ENCODE measurements at places on chromosomes 6 and 20. TPM values are rescaled to one million over a fixed set of nuclear protein-coding genes. Genes with fewer than 3 reads are reported as not detected.

GRCh38 chr6:147161974-147162495 lies 42.2 kb upstream of the STXBP5 start:
- no peak for DNase-seq

DNA sequence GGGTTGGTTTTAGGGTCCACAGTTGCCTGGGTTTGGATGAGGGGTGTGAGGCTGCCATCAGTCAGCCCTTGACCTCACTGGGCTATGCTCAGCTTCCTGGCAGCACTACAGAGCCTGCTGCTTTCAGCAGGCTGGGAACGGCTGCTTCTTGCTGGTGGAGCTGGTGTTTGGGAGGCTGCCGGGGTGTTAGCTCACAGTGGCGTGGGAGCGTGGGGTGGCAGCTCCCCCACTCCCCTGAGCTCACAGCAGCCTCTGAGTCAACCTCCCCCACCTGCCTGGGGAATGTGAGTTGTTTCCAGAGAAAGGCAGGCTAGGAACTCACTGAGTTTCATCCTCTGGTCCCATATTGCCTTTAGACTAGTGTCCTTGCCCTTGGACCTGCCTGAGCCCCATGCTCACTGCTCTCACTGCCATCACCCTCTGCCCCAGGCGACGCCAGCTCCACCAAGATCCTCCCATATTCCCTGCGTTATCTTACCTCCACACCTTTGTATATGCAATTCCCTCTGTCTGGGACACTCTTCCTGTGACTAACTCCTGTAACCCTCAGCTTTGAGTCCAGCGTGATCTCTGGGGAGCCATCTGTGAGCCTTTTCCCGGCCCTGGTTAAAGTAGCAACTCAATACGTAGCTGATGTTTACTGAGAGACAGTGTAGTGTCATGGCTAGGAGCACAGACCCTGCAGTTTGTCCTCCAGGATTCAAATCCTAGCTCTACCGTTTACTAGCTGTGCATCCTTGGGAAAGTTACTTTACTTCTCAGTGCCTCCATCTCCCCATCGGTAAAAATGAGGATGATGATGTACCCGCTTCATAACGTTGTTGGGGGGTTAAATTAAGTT lies 34.8 kb downstream of the PPP1R16B start:
- DNase-seq = no peak

DNA sequence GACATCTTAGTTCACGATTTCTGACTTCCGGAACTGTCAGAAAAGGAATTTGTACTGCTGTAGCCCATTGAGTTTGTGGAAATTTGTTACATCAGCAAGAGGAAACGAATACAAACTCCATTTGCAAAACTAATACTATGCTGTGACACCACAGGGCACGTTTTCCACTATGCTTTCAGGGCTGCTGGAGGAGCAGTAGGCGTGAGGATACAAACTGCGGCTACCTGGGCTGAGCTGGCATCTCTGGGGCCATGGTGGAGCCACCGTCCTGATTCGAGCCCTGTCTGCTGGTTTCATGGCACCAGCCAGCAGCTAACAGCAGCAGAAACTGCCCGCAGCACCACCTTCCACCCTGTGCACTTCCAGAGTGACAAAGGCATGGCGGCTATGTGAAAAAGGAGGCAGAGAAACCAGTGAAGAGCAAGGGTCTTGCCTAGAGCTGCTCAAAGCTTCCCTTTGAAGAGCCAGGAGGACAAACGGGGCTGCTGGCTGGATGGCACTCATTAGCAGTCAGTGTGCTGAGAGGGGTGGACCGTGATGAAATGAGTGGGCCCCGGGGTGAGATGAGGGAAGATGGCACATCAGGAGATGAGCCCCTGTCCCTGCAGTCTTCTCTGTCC lies 58.9 kb upstream of the STX16 start:
- DNase-seq = no peak

- no peak for DNase-seq
Observed at GRCh38 chr20:37200926-37201826, 21.8 kb upstream of the MROH8 start.

DNA sequence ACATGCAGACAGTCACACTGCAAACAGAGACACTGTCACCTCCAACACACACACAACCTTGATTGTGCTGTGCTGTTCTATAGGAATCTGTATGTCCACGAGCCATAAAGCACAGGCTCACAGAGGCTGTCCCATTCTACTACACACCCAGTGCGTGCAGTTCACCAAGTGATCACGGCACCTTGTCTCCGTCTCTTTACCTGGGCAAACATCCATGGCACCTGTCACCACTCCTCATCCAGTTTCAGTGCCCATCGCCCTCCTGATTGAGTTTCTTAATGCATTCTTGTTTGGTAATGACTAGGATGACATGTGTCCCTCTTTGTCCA lies 65.8 kb upstream of the STMND1 start:
- DNase-seq = no peak

GRCh38 chr6:98039443-98039842 lies 756.4 kb upstream of the MMS22L start:
- no peak for DNase-seq

- DNase-seq = no peak
Observed at GRCh38 chr20:14259689-14260088, 77.7 kb downstream of the FLRT3 start.

DNA sequence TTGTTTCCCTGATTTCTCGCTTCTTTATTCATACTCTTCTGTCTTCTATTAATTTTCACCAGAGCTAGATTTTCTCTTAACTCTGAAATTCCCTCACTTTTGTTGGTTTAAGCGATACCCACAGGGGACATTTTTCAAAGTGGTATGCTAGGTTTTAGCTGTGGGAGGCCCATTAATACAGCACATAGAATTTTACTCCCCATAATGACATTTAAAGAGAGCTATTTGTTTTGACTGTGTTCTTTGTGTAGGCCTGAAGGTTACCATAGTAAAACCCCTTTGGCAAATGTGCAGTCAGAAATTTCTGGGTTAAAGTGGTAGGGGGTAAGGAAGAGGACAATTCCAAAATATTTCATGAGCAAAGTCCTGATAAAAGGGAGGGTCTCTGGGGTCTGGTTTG lies 721.1 kb upstream of the CITED2 start:
- DNase-seq = no peak

DNA sequence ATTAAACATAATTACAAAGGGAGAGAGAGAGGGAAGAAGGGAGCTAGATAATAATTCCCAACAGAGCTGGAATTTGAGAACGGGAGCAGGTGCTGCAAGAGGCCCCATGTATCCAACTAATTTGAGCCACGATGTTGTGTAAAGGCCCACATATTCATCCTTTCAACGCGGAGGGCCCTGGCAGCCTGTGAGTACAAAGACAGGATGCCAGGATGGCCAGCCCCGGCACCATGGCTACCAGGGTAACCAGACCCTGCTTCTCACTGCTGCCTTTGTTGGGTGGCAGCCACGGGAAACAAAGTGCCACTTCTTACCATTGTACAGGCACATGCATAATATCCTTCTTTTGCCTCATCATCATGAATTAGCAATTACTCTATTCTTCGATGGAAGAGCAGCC lies 492.0 kb upstream of the NRSN1 start:
- no peak for DNase-seq

GRCh38 chr6:125867483-125867942 lies 76.8 kb downstream of the NCOA7 start:
- no peak for DNase-seq

DNA sequence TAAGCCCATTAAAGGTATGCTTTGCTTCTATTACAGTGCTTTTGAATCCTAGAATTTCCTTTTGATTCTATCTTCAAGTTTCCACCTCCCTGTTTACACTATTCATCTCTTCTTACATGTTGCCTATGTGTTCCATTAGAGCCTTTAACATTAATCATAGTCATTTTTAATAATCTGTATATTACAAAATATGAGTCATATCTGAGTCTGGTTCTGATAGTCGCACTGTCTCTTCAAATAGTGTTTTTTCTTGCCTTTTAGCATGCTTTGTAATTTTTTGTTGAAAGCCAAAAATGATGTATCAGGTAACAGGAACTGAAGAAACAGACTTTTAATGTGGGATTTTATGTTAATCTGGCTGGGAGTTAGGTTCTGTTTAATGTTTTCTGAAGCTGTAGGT lies 68.4 kb downstream of the DNAAF9 start:
- no peak for DNase-seq

- DNase-seq = no peak
Observed at GRCh38 chr20:54126806-54127655, 46.8 kb downstream of the CYP24A1 start.

- no peak for DNase-seq
Observed at GRCh38 chr6:386688-387266, 4.8 kb upstream of the IRF4 start.

- peak; percentile 28 for DNase-seq
Observed at GRCh38 chr20:50285376-50286173, 94.9 kb downstream of the CEBPB start.

DNA sequence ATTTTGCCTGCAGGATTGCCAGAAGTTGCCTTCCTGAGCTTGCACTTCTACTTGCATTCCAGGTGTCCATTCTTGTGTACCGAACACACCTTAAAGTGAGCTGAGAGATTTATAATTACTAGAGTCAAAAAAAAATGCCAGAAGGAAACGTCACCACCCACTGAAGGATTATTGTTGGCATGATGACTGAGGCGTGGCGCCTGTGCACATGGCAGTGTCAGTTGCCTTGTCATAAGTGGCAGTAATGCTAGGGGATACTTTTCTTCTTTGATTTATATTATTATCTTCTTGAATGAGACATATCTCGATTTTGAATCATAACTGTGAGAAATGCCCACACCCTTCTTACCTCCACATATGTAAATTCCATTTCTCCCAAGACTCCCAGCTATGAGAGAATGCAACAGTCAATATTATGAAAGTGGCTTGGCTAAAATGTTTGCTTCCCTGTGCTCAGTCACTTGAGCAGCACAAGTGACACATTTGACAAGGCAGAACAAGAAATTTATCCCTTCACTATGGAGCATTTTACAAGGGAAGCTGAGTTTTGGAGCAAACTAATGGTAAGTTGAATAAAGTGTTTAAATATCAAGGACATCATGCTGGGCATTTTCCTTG lies 149.5 kb upstream of the SASH1 start:
- DNase-seq = no peak

DNA sequence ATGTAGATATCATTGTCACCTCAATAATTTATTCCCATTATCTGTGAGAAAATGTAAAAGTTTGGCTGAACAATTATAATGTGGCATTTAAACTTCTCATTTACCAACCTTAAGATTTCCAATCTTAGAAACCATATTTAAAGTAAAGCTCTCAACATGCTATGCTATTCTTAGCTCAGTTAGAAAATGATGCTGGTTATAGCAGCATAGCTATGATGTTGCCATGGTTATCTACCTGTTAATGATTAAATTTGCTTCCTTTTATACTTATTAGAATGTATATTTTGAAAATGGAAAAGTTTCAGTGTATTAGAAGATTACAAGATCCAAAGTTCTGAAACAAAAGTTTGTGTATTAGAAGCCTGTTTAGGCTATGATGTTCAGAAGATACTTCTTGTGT lies 110.1 kb downstream of the GPR63 start:
- no peak for DNase-seq

DNA sequence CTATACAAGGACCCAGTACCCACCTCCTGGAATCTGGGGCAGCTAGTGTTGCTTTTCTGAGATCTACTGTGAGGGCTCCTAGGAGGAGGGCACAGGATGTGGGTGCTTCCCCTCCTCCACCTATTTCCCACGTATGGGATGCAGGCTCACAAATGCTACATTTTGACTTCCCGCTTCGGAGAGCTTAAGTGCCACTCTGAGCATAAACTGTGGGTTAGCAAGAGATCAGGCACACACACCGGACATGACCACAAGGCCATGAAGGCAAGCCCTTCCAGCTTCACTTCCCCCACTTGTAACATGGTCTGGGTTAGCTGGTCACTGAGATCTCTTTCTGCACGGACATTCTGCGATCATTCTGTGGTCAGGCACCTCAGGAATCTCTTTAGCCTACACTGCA lies 15.7 kb upstream of the TGM3 start:
- DNase-seq = no peak

DNA sequence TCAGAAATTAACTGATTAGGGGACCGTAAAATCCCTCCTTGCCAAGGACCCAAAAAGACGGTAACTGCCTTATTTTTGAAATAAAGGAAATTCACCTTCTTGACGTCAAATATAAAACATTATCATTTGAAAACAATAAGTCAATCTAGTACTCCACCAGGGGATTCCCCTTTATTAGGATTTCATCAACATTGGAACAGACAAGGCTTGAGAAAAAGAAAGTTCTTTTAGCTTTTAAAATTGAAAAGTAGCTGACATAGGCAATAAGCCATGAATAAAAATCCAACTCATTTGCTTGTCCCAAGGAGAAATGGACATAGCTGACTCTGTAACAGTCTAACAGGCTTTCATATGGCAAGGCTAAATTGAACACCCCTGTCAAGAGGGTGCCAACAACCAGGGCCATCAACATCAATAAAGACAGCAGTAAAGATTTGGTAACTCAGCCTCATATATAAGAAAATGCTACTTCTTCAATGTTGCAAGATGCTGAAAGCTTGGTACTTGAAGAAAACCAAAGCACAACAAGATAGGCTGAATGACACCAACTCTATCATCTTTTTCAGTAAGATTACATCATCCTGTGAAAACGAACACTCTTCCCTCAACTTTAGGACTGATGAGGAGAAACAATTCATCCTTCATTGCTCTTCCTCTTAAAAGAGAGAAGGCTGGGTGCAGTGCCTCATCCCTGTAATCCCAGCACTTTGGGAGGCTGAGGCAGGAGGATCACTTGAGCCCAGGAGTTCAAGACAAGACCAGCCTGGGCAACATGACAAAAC lies 121.0 kb upstream of the PRDM1 start:
- no peak for DNase-seq

DNA sequence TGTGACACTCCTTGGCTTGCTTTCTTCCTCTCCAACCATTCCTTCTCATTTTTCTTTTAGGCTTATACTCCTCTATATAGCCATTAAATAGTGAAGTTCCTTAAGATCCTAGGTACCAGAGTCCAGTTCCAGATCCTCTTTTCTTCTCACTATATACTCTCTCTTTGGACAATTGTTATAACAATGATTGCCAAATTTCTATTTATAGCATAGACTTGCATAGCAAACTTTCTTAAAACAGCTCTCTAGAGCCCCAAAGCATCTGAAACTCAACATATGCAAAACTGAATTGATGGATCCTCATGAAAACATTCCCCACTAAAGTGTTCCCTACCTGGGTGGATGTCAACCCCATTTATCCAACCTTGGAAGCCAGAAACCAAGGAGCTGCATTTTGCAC lies 13.4 kb downstream of the PHIP start:
- DNase-seq = no peak

DNA sequence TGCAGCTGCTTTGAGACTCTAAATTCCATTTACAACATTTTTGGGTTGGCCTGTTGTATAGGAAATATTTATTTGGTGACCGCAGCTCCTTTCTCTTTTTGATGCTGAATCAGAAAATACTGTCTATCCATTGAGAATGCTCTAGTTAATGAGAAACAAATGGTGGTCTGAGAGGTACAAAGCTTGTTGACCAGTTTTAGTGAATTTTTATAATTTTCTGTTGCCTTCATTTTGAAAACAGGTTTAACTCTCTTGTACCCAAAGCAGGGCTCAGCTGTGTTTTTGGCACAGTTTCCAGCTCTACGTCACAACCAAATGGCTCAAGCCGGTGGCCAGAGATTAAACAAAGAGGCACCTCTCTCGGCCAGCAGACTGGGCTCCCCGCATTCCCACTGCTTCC lies 113.2 kb downstream of the FNDC1 start:
- DNase-seq = no peak

Gene SCUBE3
- polyA plus RNA-seq = 0.20 TPM

Gene FAM83D
- 36.5 TPM for polyA plus RNA-seq

Gene KIF25
- not detected for polyA plus RNA-seq

Gene PKIB
- polyA plus RNA-seq = 0.37 TPM

Gene OR2H1
- polyA plus RNA-seq = not detected

Gene C6orf52
- 9.3 TPM for polyA plus RNA-seq

Gene KCNK16
- polyA plus RNA-seq = not detected

Gene ARHGAP18
- polyA plus RNA-seq = 29.0 TPM

Gene RHAG
- polyA plus RNA-seq = not detected
